ENCODE measurements at places on chromosomes 6 and 20. TPM values are rescaled to one million over a fixed set of nuclear protein-coding genes. Genes with fewer than 3 reads are reported as not detected.
A peak's percentile ranks its signal among the peaks of the same experiment; 100 is the strongest.

The RAET1L gene
- 0.36 TPM for total RNA-seq

The UBE2J1 gene
- 24.7 TPM for total RNA-seq

The TCF15 gene
- 0.18 TPM for total RNA-seq

The CYP39A1 gene
- total RNA-seq = 5.1 TPM

The VGLL2 gene
- total RNA-seq = not detected

The RBM24 gene
- total RNA-seq = 12.5 TPM

The EMILIN3 gene
- not detected for total RNA-seq

The HCK gene
- 0.15 TPM for total RNA-seq

The DEFB121 gene
- not detected for total RNA-seq

DNA sequence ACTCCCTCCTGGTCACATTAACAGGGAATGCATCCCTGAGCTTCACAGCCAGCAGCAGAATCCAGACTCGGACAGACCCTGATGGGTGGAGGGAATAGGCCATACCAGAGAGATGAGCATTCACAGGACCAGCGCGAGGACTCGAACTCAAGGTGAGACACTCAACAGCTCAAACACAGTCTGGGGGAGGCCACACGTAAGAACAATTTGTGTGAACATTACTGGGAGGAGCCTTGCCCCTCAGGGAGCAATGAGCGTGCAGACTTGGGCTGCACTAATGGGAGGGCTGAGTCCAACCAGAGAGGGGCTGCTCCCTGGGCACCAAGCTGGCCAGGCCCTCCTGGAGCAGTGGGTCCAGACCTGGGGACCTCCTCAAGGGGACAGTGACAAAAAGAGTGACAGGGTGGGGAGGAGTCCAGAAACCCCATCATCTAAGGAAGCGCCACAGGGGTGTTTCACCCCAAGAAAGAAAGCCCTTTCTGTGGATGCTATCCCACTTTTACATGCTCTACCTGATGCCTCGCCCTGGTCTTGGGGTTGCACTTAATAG, 118.4 kb downstream of the MRPL14 start:
- DNase-seq = peak; percentile 35

- peak; percentile 80 for DNase-seq
These were observed at the start of gene DDO for GRCh38 chr6:110415086-110415916. DDO (minus strand) TSS chr6:110415575; CDS start chr6:110413462, 2,113 bp downstream.

DNA sequence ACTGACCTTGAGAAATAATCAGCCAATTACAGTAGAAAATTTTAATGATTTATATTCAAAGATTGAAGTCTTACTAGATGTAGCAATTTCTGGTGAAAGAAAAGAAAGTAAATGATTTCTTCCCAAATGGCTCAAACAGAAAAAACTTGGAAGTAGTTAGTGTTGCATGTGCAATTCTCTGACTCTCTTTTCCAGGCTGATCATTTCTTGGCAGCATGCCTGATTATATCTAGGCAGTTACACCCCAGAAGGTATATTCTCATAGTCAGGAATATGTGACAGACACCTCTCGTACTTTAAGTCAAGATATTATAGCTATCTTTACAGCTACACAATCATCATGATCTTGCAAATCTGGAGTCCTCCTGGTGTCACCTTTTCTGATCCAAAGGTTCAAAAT, 122.9 kb downstream of the PDE7B start:
- DNase-seq = no peak

DNA sequence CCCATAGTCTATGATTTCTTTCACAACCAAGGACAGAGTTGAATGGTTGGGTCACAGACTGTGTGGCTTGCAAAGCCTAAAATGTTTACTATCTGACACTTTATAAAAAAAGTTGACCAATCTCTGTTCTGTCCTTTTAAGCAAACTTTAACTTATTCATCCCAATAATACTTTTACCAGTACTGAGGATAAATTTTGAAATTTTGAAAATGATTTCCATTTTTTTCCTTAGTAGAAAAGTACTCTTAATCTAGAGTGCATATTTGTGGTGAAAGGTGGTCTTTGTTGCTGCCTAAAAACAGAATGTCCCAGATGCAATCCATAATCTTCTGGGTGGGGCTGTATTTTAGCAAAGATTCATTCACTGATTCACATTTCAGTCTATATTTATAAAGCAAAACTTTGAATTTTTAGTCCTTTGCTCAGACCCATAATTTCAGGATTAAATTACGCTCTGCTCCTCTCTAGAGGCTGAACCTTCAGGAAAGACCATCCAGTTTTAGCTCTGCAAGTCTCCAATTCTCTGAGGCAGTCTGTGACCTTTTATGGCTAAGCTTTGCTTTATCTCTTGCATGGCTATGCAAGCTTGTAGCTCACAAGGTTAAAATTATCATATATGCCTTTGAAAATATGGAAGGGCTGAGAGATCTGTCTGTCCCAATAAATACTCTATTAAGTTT, 573.5 kb downstream of the COL12A1 start:
- DNase-seq = no peak

DNA sequence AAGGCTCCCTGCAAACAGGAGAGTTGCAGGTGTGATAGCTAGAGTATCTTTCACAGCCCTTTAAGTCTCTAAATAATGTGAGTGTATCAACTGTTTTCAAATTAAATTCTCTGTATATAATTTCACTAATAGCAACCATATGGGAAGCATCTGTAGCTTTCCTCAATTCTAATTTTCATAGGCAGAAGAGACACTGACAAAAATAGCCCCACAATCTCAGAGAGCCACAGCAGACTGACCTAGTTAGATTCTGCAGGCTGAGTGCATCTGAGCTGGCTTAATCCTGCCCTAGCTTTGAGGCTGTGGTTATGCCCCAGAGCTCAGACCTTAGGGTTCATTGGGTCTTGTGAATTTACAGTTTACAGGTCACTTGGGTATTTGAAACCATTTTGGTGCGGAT, 63.9 kb downstream of the MAP7 start:
- no peak for DNase-seq

DNA sequence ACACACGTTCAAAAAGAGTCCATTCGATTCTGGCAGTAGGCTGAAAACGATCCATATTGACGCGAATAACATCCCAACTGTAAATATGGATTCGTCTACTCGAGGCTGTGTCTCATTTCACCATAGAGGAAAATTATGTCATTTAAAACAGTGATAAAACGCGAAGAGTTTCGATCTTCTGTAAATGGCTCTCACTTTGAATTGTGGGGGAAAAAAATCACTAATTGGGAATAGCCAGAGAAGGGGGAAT, 845 bp upstream of the MARCKS start:
- DNase-seq = no peak

GRCh38 chr6:30742316-30743098, at the start of gene FLOT1:
FLOT1 (minus strand) TSS chr6:30742687; CDS start chr6:30742189, 498 bp downstream.
- peak; percentile 100 for DNase-seq

- no peak for DNase-seq
These were observed 507.9 kb upstream of the SOX4 start for GRCh38 chr6:21085643-21086042.

- no peak for DNase-seq
These were observed 652.1 kb upstream of the SLC35B3 start for GRCh38 chr6:9087470-9087869.

GRCh38 chr6:167797476-167798265, 29.0 kb upstream of the AFDN start:
- DNase-seq = no peak

GRCh38 chr6:152244998-152245630, 392.0 kb downstream of the SYNE1 start:
- no peak for DNase-seq

DNA sequence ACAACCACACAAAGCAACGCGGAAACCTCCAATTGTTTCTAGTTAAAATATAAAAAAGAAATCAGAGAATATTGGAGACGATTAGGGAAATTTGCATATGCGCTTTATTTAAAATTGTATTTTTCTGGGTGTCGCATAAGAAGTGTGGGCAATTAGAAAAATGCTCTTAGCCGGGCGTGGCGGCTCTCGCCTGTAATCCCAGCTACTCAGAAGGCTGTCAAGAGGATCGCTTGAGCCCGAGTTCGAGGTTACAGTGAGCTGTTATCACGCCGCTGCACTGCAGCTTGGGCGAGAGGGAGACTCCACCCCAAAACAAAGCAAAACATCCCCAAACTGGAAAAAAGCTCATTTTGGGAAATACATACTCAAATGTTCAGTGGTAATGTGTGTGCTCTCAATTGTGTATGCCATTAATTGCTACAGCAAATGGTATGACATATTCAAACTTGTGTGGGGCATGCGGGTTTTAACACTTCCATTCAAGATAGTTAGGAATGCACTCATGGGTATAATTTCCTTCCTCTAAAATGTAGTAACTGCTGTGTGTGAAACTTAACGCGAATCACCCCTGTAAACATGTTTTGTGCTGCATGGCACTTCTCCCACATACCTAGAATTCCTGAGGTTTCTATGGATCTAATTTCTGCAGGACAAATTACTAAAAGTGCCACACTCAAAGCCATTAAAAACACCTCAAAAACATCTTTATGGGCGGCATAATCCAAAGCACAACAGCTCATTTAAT, 54.7 kb upstream of the HFE start:
- peak; percentile 63 for DNase-seq

DNA sequence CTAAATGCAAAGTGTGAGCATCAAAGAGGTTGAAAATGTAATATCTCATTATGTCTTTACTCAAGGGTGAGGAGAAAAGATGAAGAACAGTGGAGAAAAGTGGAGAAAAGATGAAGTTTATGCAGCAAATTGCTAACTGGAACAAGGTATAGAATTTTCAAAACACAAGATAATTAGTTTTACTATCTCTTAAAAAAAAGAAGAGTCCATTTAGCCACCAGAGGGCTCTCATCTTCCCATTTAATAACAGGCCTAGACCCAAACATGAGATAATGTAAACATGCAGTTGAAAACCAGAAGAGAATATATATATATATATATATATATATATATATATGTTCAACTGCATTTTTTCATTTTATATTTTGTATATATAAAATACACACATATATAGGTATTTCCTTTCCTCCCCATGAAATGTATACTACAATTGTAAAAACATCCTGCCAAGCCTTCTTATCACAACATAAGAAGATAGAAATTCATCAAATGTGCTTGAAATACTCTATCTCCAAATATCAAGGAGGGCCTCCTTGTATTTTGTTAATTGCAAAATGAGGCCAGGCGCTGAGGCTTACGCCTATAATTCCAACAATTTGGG, 78.4 kb downstream of the ADTRP start:
- peak; percentile 37 for DNase-seq

GRCh38 chr6:148406579-148407371, 64.1 kb downstream of the SASH1 start:
- DNase-seq = no peak

DNA sequence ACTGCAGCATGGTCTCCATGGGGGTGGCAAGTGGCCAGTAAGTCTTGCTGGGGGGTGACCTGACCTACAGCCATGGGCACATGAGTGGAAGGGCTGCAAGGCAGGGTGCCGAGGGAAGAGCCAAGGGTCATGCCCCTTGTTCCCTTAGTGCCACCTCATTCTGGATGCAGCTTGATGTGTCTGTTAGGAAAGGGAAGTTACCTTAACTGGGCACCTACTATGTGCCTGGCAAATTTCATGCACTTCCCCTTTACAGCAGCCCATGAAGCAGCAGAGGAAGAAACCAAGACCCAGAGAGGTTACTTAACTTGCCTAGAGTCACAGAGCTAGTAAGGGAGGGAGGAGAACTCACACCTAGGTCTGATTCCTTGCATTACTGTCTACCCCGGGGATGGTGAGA, 174.0 kb downstream of the MRPL14 start:
- DNase-seq = peak; percentile 0

- no peak for DNase-seq
These were observed 44.3 kb downstream of the DLGAP4 start for GRCh38 chr20:36350439-36350838.

GRCh38 chr6:163782436-163783003, 368.0 kb downstream of the QKI start:
- DNase-seq = no peak

DNA sequence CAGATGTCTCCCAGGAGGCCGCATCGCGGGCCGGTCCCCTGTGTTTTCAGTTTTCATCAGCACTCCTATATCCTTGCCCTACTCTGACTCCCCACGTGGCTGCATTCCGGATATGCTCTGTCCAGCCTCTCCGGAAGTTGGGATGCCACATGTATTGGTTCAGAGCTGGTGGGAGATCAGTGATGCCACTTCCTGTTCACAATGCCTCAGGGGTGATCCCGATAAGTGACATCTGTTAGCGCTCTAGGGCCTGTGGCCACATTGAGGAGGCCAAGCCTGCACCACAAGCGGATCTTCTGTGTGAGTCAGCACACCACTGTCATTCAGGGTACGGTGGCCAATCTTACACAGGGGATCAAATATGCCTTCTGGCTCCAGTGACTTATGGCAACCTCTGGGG, 57.8 kb downstream of the PPP1R3G start:
- DNase-seq = no peak

- peak; percentile 43 for DNase-seq
These were observed 451.7 kb downstream of the QKI start for GRCh38 chr6:163866192-163866591.

Data from Daoy (cell line).